ENCODE measurements at places on chromosomes 4 and X. TPM values are rescaled to one million over a fixed set of nuclear protein-coding genes. Genes with fewer than 3 reads are reported as not detected.

DNA sequence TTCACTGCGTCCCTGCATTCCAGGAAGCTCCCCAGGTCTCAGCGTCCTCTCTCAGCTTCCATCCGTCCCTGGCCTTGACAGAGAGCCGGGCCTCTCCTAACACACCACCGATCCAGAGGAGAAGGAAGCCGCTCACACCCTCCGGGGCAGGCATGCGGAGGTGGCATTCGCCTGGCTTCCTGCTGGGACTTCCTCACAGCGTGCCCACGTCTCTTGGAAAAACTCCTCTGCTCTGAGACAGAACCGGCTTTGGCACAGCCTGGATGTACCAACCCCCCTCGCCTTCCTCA is 3.2 kb downstream of the CTAG2 start:
- DNase-seq: no peak

- no peak for DNase-seq
These were observed 99.5 kb downstream of the ADGRA3 start for GRCh38 chr4:22416403-22416802.

DNA sequence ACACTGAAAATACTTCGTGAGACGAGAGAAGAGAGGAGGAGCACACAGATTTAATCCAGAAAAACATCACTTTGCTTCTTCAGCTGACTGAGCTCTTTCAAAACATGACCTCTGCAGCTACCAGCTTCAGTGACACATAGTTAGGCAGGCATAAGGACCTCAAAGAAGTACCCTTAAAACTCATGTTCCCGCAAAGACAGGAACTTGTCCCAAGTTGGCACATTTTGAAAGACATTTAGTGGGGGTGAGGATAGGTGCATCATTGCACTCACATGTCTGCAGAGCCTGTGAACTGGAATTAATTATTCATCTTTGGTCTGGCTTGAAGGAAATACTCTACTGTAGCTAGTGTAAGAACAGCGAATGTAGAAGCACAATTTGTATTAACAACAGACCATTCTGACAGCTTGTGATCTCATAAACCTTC is 221.8 kb downstream of the MGST2 start:
- DNase-seq: no peak

GRCh38 chr4:7332216-7333023 is 102.3 kb downstream of the PSAPL1 start:
- peak; percentile 82 for DNase-seq

DNA sequence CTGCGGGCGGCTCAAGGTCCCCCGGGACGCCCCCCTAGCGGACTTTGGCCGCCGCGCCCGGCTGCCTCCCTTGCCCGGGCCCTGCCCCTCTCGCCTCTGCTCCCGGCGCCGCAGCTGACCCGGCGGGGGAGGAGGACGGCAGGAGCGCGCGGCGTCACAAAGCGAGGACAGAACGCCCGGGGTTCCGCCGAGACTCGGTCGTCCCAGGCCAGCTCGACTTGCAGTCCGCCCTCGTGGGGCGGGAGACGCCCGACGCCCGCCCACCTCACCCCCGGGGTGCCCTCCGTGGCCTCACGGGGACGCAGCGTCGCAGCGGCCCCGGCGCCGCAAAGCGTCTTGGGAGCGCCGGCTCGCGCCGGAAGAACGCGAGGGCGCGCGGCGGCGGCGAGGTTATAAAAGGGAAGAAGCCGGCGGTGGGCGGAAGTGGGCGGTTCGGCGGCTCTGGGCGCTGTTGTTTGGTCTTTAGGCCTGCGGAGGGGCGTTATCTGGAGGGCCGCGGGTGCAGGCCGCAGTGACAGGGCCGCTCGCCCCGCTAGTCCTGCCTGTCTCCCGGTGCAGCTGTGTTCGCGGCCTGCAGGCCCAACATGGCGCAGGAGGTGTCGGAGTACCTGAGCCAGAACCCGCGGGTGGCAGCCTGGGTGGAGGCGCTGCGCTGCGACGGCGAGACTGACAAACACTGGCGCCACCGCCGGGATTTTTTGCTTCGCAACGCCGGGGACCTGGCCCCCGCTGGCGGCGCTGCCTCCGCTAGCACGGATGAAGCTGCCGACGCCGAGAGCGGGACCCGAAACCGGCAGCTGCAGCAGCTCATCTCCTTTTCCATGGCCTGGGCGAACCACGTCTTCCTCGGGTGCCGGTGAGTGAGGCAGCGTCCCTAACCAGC is at the start of gene CDKN2AIP:
Gene CDKN2AIP, plus strand, starts transcription at position 423 of the 883 bp plus-strand sequence. Its CDS starts 162 bp downstream, at position 585.
- DNase-seq: peak; percentile 96

GRCh38 chr4:139025841-139026240 is 10.3 kb downstream of the NOCT start:
- no peak for DNase-seq

DNA sequence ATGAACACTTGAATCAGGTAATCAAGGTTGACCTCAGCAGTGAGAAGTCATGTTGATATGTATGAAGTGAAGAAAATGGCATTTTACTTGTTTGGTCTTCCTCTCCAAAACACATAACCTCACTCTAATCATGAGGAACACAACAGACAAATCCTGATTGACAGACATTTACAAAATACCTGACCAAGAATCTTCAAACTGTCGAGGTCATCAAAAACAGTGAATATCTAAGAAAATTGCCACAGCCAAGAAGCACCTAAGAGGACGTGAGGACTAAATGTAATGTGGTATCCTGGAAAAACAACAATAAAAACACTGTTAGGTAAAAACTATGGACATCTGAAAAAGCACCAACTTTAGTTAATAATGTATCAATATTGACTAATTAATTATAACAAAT is 129.5 kb upstream of the MAGEB18 start:
- no peak for DNase-seq

GRCh38 chrX:120242813-120243212 is 7.8 kb upstream of the ZBTB33 start:
- no peak for DNase-seq

COL4A6 gene
- total RNA-seq: 0.41 TPM

DNA sequence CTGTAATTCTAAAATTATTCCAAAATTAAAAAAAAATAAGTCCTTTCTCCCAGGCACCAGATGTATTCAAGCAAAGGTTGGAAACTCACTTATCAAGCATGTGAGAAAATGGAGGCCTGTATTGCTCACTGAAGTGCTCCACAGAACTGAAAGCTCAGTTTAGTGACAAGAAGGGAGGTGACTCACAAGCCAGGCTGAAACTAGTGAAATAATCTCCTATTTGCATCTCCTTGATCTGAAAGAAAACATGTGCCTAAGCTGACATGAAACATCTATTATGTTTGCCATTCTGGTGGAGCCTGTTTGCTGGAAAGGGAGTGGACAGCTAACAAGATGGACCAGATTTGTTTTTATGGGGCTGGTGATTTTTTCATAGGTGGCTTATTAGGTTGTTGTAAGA is 54.0 kb upstream of the AMELX start:
- no peak for DNase-seq

ASB5 gene
- total RNA-seq: 56.1 TPM

- DNase-seq: no peak
These were observed 490.2 kb downstream of the TLL1 start for GRCh38 chr4:166363198-166363597.

DNA sequence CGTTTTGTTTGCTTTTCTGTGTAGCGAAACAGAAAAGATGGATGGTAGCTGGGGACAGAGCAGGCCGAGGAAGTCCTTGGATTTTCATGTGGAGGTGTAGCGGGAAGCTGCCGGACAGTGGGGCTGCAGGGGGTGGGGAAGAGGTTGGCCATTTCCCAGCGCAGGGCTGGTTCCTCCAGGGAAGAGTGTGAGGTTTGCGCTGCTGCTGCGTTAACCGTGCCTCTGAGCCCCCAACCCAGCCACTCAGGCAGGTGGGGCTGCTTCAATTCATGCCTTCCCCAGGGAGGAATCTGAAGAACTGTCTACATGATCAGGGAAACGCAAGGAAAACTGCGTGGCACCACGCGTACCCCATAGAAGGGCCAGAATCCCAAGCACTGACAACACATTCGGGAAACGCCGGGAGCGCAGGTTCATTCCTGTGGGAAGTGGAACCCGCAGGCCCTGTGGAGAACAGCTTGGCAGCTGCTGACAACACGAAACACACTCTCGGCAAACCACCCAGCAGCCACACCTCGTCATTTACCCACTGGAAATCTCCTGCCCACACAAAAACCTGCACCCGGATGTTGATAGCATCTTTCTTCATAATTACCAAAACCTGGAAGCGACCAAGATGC is 57.7 kb downstream of the PCGF3 start:
- no peak for DNase-seq

VCX3B gene
- not detected for total RNA-seq

- DNase-seq: no peak
These were observed 75.6 kb downstream of the BMP3 start for GRCh38 chr4:81106150-81106549.

MND1 gene
- total RNA-seq: not detected

- DNase-seq: no peak
These were observed 86.2 kb upstream of the BLTP1 start for GRCh38 chr4:122065915-122066314.

DNA sequence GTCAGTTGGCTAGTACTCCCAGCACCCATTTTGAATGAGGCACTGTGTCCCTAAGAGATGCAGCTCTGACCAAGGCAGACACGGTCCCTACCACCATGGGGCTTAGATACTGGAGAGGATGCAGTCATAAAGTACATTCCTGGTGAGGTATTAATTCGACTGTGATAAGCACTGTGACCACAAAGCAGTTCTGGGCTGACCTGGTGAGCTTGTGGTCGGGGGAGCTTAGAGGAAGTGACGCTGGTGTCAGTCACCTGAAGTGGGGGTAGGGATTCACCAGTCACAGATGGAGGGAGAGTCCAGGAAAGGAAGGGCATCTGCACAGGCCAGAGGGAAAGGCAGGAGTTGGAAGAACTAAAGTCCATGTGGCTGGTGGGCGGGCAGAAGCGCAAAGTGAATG is 15.8 kb upstream of the CLTRN start:
- DNase-seq: no peak

GRCh38 chr4:8048856-8049676 is 109.4 kb upstream of the AFAP1 start:
- no peak for DNase-seq

GRCh38 chr4:101954351-101954750 is 163.8 kb downstream of the BANK1 start:
- no peak for DNase-seq

VCX2 gene
- total RNA-seq: not detected

- peak; percentile 94 for DNase-seq
These were observed 1.1 kb downstream of the INTS6L start for GRCh38 chrX:135521405-135522131.

BEND2 gene
- not detected for total RNA-seq

GRCh38 chr4:37873386-37873785 is 17.5 kb upstream of the TBC1D1 start:
- DNase-seq: no peak

DNA sequence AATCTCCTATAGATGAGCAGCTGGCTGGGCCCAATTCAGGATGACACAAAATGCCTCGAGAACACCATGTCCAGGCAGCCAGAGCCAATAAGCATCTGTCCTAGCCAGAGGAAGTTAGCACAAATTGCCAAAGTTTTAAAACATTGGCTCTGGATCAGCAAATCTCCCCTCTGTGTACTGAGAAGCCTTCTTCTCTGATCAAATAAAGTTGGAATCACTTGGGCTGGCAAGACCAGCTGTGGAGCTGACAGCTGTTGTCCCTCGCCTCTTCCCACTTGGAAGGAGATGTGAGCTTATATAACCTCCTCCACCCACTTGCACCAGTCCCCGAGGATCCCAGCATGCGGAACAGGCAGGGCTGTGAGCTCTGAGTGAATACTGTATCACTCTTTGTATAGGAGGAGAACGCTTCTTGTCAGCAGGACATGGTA is 183.9 kb downstream of the OPHN1 start:
- DNase-seq: peak; percentile 73

MAGEA2 gene
- not detected for total RNA-seq

- DNase-seq: no peak
These were observed 15.3 kb upstream of the HPRT1 start for GRCh38 chrX:134444681-134445080.

DNA sequence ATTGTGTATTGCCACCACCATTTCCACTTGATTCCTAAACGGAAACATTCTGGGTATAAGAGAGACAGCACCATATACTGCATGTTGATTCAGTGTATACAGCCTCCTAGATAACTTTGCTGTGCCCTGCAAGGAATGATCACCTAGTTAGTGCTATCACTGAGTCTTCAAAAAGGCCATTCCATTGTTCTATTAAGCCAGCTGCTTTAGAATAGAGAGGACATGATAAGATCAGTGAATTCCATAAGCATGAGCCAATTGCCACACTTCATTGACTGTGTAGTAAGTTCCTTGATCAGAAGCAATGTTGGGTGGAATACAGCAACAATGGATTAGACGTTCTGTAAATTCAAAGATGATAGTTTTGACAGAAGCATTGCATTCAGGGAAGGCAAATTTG is 1047.3 kb downstream of the PCDH18 start:
- no peak for DNase-seq

BEX2 gene
- 10.7 TPM for total RNA-seq

GRCh38 chr4:177385576-177386277 is 56.5 kb downstream of the AGA start:
- no peak for DNase-seq

TCEAL6 gene
- total RNA-seq: 1.8 TPM

L1CAM gene
- 30.2 TPM for total RNA-seq

- no peak for DNase-seq
These were observed 161.5 kb downstream of the SOX3 start for GRCh38 chrX:140343226-140343868.

CTSO gene
- total RNA-seq: 29.3 TPM

DNA sequence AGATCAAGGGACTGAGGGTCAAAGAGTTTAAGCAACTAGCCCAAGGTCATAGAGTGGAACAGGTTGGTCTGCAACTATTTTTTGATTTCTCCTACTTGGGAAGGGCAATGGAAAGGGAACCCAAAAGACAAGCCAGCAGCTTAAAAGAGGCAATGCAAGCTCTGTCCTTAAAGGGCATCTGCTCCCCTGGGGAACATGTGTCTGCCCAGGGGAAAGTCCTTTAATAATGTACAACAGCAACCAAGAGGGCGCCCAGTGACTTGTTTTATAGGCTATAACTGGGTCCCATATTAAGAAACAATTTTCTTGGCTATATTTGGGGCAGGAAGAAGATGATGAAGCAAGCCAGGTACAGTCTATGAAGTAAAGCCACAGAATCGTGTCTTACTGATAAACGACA is 54.7 kb upstream of the RBM47 start:
- DNase-seq: no peak

DNA sequence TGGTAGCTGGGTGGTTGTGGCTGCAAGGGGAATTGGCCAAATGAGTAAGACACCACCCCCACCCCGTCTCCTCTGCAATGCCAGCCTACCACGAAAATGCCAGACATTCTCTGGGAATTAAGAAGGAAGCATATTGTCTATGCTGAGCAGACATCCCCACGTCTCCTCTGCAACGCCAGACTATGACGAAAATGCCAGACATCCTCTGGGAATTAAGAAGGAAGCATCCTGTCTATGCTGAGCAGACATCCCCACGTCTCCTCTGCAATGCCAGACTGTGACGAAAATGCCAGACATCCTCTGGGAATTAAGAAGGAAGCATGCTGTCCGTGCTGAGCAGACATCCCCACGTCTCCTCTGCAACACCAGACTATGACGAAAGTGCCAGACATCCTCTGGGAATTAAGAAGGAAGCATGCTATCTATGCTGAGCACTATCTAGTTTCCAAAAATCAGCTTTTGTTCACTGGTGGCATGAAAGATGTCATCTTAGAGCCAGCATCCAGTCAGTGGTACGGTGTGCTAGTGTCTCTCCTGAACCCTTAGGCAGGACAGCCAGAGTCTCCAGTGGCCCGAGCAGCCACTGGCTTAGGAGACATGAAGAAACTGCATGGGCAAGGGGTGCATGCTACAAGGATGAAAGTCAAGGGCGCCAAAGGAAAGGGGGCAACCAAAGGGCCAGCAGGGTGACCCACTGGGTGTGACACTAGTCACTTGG is 339.8 kb upstream of the FRG1 start:
- no peak for DNase-seq
